Thoracic aorta (tissue), 2 donors: ENCODE measurements at places on chromosomes 11 and 22.

DNA sequence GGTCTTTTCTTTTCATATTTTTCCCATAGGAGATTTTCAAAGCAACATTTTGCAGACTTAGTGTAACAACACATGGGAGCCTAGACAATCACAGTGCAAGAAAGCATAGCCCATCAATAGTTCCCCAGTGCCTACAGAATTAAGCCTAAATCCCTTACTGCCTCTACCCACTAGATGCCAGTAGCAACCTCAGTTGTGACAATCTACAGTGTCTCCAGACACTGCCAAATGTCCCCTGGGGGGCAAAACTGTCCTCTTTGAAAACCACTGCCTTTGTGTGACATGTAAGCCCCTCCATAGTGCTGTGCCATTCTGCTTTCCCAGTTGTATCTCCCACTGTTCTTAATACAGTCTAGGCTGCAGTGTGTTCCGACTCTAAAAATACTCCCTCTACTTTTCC lies 1329.0 kb downstream of the LRRC4C start:
- DNase-seq: no peak

GRCh38 chr11:68532727-68533369 lies 72.3 kb downstream of the PPP6R3 start:
- DNase-seq: no peak

GRCh38 chr22:40567106-40567505 lies 69.4 kb downstream of the MRTFA start:
- no peak for DNase-seq

DNA sequence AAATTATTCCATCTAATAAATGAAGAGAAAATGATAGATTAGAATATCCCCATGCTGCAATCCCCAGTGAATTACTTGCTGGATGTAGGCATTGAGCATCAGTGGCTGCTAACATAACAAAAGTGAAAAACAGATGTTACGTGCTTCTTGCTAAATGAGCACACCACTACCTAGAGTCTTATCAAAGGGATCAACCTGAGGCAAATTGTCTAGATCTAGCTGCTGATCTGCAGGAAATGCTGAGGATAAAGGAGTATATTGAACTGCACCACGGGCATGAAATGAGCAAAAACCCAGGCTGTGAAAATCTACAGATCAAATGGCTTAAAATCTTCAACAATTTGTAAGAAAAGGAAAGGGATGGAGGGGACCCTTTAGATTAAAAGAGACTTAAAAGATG lies 45.3 kb upstream of the SCUBE2 start:
- DNase-seq: no peak

DNA sequence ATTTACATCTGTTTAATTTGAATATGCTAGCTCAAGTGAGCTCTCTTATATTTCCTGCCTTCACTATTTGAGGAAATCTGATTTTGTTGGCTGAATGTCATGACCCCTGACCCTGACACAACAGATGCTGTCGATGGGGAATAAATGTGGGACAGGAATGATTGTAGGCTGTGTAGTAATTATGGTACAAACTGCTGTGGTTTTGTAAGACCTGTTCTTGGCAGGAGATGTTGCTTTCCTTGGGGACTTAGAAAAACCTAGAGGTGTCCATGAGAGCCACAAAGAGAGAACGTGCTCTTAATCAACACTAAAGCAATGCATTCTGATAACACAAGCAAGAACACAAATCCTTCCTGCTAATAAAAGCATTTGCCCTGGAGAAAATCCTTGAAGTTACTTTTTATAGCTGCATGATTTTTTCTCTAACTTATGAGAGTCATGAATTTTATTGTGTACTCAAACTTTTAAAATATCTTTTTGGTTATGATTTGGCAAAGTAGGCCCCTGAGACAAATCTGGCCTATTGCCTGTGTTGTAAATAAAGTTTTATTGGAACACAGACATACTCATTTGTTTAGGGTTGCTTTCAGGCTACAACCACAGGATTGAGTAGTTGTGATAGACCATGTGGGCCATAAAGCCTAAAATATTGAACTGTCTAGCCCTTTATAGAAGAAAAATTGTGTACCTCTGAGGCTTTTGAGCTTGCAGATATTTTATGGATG lies 90.2 kb downstream of the DDX10 start:
- DNase-seq: no peak

DNA sequence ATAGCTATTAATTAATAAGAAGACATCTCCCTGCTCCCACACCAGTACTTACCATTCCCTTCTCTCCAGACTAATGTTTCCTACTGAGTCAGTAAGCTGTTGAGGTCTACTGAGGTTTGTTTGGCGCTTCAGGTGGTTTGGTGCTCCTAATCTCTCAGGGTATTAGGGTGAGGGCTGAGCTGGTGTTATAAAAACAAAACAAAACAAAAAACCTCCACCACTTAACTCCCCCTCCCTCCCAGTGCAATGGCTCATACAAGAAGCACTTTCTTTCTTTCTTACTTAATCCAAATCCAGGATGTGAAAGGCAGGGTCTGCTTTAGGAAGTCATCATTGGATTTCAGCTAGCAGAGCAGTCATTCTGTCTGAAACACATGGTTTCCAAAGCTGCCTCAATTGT lies 15.3 kb downstream of the CSTPP1 start:
- DNase-seq: no peak

GRCh38 chr11:36425561-36426081 lies 84.5 kb downstream of the TRAF6 start:
- no peak for DNase-seq

DNA sequence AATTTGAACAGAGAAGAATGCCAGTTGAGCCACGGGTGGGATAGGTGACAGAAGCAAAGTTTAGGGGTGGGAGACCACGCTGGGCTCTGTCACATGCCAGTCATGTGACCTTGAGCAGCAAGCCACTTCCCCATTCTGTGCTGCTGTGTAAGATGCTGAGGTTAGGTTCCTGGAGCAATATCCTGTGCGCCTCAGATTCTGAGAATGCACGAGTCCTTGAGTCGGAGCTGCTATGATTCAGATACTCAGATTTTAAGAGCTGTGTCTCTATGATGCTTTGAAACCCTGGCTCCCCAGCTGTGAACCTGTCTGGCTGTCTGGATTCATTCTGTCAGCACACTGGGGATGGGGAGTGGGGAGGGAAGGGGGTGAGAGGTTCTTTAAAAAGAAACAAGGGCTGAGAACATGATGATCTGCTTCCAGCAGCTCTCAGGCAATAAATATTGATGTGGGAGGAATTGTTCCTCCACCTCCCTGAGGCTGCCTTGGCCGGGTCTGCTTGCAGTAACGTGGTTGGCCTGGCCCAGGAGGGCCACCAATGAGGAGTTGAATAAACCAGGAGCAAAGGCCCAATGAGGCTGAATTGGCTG lies 24.0 kb downstream of the SLCO2B1 start:
- no peak for DNase-seq

- no peak for DNase-seq
Observed at GRCh38 chr11:94106716-94107115, 21.9 kb upstream of the PANX1 start.

DNA sequence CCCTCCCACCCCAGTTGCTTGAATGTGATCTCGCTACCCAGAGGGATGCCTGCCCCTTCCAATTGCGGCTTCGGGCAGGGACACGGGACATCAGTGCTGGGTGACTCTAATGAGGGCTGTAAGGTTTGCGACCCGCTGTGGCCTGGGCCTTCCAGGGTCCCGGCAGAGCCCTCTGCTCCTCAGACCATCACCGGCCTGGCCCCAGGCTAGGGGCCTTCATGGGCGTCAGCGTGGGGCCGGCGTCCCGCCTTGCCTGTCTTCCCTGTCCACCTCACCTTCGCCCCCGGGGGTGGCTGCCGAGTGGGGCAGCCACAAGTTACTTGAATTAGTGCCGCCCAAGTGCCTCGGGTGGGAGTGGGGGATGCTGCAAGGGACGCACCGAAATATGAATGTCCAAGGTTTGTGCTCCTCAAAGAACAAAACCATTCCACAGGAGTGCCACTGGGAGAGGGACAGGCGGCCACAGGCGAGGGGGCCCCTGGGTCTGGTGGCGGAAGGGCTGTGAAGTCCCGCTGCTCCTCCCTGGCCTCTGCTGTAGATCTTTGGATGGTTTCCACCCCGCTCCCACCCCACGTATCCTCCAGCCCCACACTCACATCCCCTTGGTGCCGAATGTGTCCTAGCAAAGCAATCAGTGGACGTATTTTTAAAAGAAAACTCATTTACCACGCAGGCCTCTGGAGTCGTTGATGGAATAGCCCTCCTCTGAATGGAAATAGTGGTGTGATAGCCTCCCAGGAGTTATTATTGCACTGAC lies 317.1 kb downstream of the NTM start:
- no peak for DNase-seq

DNA sequence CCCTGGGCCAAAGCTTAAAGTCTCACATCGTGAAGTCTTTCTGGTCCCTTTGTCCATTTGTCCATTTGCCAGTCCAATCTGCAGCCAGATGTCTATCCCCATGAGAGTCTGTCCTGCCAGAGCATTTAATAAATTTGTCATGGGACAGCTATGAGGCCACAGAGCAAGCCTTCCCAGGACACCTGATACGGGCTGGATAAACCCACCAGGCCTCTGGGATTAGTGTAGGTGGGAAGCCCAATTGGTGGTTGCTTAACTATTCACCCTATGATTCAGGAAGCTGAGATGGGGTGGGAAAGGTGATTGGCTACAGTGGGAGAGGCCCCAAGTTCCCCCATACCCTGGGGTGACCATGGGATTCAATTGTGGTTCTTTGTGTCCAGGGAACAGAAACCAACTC lies 39.9 kb downstream of the MYEOV start:
- DNase-seq: no peak

- DNase-seq: no peak
Observed at GRCh38 chr11:100928426-100928825, 201.2 kb downstream of the PGR start.

DNA sequence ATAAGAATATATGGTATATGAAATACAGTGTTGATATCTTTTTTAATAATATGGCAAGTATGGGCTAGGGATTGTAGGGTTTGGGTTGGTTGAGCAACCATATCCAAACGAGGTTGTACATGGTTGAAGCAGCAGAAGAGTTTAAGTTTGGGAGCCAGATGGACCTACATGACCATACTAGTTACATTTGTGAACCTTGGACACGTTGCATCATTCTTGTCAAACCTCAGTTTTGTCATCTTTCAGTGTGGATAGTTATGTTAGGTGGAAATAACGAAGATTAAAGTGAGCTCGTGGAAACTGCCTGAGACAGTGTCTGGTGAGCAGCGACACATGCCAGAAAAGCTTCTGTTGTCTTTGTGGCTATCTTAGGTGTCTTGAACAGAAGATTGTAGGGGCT lies 307.1 kb upstream of the KIRREL3 start:
- no peak for DNase-seq

- no peak for DNase-seq
Observed at GRCh38 chr11:17746096-17746495, 11.5 kb downstream of the KCNC1 start.

DNA sequence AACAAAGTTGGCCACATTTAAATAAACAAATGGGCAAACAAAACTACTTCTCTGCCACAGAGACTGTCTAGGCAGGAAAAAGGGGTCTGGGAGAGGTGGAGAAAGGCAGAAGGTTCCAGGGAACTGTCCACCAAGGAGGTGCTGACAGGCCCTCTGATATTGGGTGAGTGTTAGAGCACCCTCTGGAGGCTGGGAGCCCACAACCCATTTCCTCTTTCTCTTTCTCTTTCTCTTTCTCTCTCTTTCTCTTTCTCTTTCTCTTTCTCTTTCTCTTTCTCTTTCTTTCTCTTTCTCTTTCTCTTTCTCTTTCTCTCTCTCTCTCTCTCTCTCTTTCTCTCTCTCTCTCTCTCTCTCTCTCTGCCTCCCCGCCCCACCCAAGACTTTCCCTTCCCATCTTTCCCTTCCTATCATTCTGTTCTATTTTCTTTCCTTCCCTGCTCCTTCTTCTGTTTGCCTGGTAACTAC lies 912.8 kb downstream of the DLG2 start:
- no peak for DNase-seq

GRCh38 chr22:29306835-29307595 lies 565 bp downstream of the GAS2L1 start:
- no peak for DNase-seq

DNA sequence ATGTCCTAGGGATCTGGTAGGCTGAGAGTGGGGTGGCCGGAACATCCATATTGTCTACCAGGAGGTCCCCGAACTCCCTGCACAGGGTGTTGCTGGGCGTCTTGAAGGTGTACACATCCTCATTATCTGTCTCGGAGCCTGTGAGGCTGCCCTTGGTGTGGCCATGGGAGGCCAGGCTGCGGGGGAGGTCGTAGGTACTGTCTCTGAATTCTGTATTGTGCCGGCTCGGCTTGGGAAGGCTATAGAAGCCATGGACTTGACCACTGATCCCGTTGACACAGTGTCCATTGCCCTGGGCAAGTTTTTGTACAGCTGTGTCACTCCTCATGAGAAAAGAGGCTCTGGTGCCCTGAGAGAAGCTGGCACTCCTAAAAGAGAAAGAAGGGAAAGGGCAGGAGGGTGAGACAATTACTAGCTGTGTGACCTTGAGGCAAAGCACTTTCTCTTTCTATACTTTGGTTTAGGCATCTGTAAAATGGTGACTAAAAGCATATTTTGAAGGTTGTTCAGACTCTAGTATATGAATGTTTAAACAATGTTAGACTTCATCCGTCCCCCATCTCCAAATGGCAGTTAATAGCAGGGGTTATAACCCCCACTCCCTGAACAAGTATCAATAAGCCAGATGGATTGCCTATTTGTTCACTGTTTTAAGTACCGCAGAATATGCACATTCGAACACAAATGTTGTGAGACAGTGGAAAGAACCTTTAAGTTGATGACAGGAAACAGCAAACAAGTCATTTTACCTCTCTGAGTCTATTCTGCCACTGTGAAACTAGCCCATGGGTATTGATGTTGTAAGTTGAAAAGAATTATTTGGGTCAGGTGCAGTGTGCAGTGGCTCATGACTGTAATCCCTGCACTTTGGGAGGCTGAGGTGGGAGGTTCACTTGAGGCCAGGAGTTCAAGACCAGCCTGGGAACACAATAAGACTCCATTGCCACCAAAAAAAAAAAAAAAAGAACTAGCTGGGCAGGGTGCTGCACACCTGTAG lies 38.3 kb downstream of the USP35 start:
- no peak for DNase-seq

DNA sequence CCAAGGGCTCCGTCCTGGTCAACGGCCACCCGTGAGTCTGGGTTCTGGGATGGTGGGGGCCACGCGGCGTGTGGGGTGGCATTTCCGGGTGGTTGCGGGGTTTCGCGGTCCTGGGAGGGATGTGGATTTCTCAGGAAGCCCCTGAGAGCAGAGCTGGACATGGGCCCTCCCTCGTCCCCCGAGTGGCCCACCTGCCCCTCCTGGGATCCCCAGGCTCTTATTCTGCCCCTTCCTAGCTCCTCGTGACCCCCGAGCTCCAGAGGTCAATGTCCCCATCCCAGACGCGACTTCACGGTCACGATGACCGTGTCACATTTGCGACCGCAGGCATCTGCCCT lies 4.4 kb downstream of the MUC5AC start:
- no peak for DNase-seq
